ENCODE measurements at places on chromosomes 2 and 18. TPM values are rescaled to one million over a fixed set of nuclear protein-coding genes. Genes with fewer than 3 reads are reported as not detected.

Gene HOXD1
- 0.19 TPM for polyA plus RNA-seq

DNA sequence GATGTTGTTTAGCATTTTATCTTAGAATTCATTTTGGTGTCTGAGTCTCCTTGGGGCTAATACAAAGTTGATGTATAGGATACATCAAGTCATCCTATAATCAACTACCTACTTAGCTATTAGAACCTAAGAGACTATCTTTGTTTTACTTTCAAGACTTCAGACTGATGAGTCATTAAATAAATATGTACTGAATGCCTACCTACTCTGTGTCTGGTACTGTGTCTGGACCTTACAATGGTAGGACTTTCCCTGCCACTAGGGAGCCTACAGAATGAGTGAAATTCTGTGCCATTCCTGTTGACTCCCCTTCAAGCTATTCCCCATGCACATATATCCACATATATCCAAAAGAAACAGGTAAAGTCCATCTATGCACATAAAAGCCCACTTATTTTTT lies 114.5 kb downstream of the ERBB4 start:
- DNase-seq: no peak

GRCh38 chr2:148586522-148587128 lies 57.9 kb upstream of the EPC2 start:
- DNase-seq: no peak

Gene G6PC2
- polyA plus RNA-seq: 262 TPM

DNA sequence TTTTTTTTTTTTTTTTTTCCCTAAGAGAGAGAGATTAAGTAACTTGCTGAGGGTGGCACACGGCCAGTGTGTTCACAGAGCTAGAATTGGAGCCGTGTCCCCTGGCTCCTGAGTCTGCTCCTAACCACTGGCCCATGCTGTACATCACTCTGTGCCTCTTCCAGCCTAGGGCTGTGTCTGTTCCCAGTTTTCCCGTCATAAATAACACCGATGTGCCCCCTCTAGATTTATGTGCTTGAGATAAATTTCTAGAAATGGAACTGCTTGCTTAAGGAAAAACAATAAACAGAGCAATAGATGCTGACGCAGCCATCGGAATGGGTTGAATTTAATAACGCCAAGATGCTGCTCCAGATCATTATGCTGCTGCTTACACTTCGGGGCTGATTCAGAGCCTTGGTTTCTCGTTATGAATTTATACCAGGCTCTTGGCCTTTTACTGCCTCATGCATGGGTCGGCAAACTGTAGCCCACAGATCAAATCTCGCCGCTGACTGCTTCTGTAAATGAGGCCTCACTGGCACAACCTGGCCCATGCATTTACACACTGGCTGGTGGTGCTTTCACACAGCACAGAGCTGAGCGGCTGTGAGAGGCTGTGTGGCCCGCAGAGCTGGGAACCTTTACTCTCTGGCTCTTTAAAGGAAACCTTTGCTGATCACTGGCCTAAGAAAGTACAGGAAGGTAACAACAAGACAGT lies 58.1 kb downstream of the NDUFA10 start:
- no peak for DNase-seq

Gene PLGLB1
- polyA plus RNA-seq: 7.4 TPM

GRCh38 chr18:24089076-24089475 lies 49.8 kb upstream of the CABYR start:
- no peak for DNase-seq

- no peak for DNase-seq
Measured at GRCh38 chr18:78871618-78872017, 108.0 kb upstream of the SALL3 start.

DNA sequence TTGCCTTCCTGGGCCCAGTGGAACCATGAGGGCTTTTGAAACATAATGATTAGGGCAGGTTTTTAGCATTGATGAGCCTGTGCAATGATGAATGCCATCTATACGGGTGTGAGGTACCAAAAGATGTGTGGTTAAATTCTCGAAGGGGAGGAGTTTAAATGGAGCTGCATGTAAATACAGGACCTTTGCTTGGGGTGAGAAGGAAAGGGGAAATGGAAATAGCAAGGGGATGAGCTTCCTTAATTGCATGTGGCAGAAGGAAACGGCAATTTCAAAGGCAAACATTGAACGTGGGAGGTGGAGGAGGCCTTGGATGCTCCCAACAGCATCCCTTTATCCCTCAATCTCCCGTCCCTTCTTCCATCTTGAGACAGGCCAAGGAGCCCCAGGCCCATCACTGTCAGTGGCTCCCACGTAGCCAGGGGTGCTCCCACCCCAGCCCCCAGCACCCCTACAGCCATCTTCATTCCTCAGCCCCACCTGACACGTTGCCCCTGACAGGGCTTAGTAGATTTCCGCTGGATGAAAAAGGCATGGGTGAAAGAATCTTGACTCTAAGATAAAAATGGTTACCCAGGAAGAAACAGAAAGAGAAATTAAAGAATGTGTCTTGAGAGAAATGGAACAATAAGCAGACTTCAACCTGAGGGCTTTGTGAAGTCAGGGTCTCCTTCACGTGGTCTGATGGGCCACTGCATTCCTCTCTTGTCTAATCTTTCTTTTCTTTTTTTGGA lies 32.5 kb downstream of the INPP5D start:
- DNase-seq: no peak

Gene PUS10
- 1.6 TPM for polyA plus RNA-seq

GRCh38 chr2:98335271-98335670 lies 11.0 kb upstream of the CNGA3 start:
- no peak for DNase-seq

GRCh38 chr2:201919308-201919634 lies 112.9 kb downstream of the CDK15 start:
- DNase-seq: no peak

Gene DAW1
- polyA plus RNA-seq: not detected

DNA sequence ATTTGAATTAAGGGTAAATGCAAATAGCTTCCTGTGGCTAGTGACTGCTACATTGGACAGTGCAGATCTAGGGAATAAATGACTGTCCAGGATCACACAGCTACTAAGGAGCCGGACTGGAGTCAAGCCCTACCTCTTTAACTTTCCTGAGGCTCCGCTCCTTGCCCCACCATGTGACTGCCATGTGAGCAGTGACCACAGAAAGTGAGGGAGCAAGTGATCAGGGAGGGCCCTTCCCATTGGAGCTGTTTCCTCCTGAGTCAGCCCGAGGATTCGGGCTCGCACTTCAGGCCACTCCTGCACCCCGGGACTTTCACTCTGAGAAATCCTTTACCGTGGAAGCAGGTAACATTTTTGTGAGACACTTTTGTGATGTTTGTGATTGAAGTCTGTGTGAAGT lies 198.0 kb downstream of the ANKRD30B start:
- no peak for DNase-seq

Gene COLEC12
- 0.35 TPM for polyA plus RNA-seq

DNA sequence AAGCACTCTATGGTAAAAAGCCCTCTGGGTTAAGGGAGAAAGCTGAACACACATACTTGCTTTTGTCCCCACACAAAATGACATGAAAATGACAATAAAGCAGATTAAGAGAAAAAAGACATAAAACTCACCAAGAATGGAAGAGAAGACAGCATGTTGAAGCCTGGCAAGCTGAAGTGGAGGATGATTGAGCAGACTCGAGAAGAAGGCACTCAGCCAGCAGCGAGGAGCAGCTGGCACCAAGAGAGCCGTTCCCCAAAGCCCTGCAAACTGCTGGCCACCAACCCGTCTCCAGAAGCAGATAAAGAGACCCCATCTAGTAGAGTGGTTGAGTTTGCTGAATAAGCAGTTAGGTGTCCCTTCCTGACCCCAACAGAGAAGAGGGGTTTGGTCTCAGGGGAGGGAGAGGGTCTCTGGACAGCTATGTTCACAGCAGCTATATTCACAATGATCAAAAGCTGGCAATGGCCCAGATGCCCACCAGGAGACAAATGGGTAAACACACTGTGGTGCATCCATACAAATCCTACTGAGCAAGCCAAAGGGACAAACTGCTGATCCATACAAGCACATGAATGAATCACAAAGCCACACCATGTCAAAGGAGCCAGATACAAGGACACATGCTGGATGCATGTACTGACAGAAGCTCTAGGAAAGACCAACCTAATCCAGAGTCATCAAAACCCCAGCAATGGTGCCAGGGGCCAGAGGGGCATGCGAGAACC lies 36.9 kb downstream of the FAM168B start:
- no peak for DNase-seq

Gene CUL3
- 49.5 TPM for polyA plus RNA-seq

Gene RETSAT
- 20.7 TPM for polyA plus RNA-seq

Gene EFEMP1
- polyA plus RNA-seq: 7.4 TPM

Gene SERPINB12
- not detected for polyA plus RNA-seq

GRCh38 chr2:37549598-37549997 lies 121.8 kb downstream of the CDC42EP3 start:
- DNase-seq: no peak

DNA sequence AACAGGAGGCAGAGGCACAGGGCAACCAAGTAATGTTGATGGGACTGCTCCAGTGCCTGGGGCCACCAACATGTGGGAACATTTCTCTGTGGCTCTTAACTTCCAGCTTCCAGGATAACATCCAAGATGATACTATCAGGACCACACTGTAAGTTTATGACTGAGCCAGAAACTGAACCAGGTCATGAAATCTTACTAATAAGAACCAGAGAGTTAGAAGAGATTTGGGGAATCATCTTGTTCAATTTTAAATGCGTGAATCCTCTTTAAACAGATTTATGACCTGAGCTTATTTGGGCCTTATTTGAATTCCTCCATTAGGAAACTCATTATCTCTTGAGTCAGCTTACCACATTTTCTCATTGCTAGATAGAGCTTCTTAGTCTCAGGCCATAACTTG lies 45.0 kb downstream of the MAP2 start:
- DNase-seq: no peak

GRCh38 chr2:125643585-125643984 lies 1012.4 kb upstream of the GYPC start:
- no peak for DNase-seq

Gene PROKR1
- polyA plus RNA-seq: 0.04 TPM

Gene GRB14
- polyA plus RNA-seq: 56.6 TPM

Gene MSTN
- polyA plus RNA-seq: 0.66 TPM

DNA sequence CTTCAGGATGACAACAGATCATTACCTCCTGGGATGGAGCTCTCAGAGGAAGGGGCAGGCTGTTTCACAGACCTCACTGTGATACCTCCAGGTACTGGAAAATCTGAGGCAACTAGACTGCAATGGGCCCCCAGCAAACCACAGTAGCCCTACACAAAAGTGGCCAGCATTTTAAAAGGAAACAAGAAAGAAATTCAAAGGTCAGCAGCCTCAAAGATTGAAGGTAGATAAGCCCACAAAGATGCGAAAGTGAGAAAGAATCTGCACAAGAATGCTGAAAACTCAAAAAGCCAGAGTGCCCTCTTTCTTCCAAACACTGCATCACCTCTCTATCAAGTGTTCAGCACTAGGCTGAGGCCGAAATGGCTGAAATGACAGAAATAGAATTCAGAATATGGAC lies 499.5 kb upstream of the CHAC2 start:
- no peak for DNase-seq

Gene IL1R2
- polyA plus RNA-seq: 0.70 TPM

Gene ABCG5
- not detected for polyA plus RNA-seq

Measured in pancreas (tissue), 10 donors.